ENCODE measurements at places on chromosomes 16 and 17.

- DNase-seq = no peak
These were observed 18.8 kb downstream of the RPH3AL start for GRCh38 chr17:333626-334396.

DNA sequence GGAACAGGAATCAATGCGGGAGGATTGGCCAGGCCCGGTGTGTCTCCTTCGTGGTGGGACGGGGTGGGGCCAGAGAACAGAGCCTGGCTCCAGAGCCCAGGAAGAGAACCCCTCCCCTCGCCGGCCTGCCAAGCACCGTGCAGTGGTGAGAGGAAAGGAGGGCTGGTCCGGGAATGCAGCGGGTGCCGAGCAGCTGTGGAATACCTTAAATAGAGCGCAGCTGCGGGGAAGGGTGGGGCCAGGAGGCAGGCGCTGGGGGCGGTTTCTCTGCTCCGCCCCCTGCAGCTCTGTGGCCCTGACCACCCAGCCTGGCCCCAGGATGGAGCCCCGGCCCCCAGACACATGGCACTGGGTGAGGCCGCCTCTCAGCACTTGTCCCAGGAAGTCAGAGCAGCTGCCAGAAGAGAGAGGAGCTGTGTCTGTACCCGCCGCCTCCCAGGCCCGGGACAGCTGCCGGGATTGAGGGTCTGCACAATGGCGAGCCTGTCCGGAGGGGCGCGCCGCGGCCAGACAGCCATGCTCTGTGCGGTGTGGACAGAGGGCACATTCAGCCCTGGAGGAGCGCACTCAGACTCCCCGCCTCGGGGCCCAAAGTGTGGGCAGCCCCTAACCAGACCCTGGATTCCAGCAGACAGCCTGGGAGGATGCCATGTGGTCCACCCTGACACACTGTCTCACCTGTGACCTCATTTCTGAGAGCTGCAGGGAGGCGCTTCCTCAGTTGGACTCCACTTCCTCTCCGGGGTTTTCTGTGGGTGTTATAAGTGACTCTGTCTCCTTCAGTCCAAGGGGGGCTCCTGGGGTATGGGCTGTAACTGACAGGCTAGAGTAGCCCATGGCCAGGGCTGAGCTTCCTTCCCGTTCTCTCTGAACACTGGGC is 268.8 kb downstream of the SEC14L1 start:
- no peak for DNase-seq

DNA sequence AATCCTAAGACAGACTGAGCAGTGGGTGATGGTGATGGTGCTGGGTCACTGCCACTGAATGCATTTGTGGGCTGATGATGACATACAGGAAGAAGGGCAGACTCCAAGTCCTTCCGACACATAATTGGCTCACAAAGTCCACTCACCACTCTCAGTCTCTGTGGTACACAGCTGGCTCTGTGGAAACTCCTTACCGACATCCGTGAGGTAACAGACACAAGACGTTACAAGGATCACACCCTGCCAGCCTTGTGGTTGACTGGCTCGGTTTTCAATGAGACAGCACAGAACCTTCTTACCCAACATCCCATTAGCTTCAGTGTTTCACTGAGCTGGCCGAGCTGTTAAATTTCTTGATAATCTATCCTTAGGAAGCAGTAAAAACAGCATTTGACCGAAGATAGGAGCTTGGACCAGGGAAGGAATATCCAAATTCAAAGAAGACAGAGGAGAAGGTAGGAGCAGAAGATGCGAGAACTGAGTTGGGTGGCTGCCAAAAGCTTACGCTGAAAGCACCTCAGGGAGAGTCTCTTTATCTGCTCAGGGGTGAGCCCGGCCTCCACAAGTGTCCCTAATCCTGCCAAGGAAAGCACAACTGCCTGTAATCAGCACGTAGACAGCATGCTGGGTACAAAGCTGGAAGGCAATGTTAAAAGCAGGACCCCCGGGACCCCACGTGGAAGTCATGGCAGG is 5.5 kb upstream of the MXRA7 start:
- DNase-seq = no peak

DNA sequence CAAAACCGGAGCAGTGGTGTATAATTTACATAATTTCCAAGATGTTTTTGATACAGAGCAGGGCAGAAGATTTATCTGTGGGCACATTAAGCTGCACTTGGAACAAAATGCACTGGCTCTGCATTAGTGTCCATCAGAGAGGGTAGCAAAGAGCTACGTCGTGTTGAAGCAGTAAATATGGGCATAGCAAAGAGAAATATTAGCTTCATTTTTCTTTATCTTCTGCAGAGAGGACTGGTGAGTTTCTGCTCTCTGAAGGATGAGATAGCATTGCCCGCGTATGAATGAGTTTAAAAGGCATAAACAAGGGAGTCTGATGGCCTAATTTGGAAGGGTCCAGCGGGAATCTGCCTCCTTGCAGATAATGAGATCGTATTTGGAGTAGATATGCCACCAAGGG is 227.8 kb upstream of the CDH11 start:
- no peak for DNase-seq

DNA sequence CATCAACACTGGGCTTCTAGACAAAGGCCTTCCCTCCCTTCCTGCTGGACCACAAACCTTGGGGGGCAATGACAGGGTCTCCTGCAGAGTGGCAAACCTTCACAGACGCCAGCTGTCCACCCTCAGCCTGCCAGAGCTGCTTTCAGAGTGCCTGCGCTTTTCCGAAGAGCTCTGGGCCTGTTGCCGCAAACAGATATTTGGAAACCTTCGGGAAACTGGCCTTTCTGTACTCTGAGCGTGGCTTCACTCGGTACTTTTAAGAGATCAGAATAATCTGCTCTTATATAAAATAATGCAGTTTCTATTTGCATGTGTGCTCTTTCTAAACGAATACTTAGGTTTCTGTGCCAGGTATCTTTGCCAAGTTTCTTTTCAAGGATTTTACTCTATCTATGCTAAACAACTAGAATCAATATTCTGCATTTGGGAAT is 152.1 kb upstream of the CHMP6 start:
- no peak for DNase-seq
